NCI-H2081 (cell line): ENCODE measurements at places on chromosomes 3 and 15.

GRCh38 chr15:55954862-55955605, 38.4 kb downstream of the NEDD4 start:
- DNase-seq: no peak

GRCh38 chr15:100201376-100202280, 140.1 kb downstream of the ADAMTS17 start:
- no peak for DNase-seq

DNA sequence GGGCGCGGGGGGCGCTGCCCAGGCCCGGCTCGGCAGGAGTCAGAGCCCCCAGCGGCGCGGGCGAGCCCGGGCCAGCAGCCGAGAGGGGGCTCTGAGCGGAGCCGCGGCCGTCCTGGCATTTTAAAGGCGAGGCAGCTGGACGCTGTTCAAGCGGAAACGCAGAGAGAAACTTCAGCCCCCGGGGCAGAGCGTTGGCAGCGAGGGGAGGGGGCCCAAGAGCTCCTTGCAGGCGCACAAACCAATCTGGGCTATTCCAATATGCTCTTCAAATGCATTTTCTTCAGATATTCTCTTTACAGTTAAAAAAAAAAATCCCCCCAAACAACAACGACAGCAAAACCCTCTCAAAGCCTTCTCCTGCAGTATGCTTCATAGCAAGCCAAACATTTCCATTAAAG, at the start of gene CTXND1:
TSS of gene CTXND1 (minus strand) at position 93 of the 398 bp plus-strand sequence. CDS start 50,264 bp downstream, outside the sequence.
- no peak for DNase-seq

GRCh38 chr3:140752499-140752898, 74.6 kb downstream of the TRIM42 start:
- no peak for DNase-seq

GRCh38 chr3:33008282-33008681, 56.8 kb downstream of the CCR4 start:
- DNase-seq: no peak

GRCh38 chr3:182914341-182914740, 66.0 kb downstream of the DCUN1D1 start:
- no peak for DNase-seq

GRCh38 chr3:186142393-186142932, 33.6 kb upstream of the ETV5 start:
- DNase-seq: no peak

- no peak for DNase-seq
These were observed 62.5 kb downstream of the MYO5A start for GRCh38 chr15:52466134-52466701.

- no peak for DNase-seq
These were observed 58.9 kb upstream of the GATA2 start for GRCh38 chr3:128551867-128552266.

DNA sequence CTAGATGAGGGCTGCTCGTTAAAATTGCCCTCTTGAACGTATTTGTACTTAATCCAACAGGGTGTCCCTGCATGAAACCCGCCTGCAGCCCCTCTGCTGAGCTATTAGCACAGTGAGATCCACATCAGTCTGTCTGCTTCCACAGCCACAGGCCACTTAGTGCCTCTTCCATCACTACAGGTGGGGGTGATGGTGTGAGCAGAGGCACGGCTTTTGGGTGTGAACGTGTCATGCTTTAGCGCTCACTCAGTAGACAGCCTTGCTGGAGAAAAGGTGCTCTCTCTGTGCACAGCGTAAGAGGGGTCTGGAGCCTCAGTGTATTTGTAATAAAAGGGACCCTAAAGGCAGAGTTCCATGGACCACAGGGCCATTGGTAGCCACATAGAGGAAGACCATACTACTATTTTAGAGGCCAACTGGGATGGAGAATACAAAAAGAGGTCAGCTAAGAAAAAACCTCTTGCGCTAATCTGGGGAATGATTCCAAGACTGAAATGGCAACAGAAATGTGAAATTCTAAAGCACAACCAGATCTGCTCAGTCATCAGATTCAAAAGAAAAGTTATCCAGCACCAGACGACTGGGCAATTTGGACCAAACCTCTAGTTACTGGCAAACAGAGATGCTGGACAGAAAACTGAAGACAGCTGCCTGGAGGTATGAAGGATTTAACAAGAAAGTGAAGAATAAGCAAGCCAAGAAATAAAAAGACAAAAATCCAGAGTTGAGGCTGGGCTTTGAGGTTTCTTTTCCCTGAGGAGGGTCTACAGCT, 120.2 kb downstream of the ATP10A start:
- no peak for DNase-seq

DNA sequence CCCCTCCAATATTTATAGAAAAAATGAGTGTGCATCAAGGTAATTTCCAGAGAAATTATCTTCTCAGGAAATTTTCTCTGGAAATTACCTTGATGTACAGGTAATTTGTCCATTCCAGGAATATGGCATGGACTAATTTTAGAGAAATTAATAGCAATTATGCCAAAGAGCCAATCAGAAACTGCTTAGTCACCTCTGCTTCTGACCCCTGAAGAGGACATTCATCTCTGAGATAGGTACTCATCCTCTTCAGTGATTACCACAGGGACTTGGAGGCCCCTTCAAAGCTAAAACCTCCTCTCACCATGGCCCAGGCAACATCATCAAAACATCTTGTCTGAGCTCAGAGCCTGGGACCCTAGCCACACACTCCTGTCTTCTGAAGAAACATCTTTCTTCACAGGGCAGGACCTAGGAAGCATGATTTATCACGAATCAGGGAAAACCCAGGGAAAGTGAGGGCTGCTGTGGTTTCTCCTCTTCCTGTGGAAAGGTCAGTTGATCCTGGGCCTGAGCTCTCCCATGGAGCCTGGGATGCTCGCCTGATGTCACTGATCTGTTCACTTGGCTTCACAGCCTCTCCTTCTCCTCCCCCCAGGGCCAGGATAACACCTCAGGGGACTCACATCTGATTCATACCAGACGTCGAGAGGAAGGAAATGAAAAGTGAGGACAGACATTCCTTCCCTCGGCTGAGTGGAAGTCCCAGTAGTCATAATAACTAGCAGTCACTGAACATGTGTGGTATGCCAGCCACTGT, 210.5 kb downstream of the DTWD1 start:
- DNase-seq: no peak

GRCh38 chr15:101318839-101319238, 23.8 kb upstream of the SNRPA1 start:
- no peak for DNase-seq
